NCI-H1417 (cell line): ENCODE measurements at places on chromosomes 2 and 18.

DNA sequence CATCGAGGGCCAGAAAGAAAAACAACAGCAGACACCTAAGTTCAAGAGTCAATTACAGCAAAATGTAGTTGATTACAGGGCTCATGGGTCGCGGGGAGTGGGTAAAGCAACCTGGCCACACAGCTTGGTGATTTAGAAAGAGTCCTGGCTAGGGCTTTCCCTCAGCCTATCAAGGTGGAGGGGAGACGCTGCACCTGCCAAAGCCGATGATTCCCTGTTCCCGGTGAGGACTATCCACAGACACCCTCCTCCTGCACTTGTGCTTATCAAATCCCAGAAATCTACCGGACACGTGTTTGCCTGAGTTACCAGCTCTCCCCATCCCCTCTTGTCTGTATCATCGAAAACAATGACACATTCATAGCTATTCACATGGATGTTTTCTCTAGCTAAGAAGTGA is 7.0 kb upstream of the SOX11 start:
- DNase-seq = peak; percentile 88

DNA sequence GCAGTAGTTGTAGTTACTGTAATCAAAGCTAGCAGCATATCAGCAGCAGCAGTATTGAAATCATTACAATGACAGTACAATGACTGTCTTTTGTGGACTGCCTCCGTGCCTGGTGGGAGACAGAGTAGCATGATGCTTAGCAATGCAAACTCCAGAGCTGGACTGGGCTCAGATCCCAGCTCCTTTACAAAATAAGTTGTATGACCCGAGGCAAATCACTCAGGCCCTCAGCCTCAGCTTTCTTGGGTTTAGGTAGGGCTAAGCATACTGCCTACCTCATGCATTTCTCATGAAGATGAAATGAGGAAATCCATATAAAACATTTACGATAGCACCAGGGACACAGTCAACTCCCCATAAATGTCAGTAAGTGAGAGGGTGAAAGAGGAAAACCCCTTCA is 170.7 kb downstream of the TTC32 start:
- DNase-seq = no peak

GRCh38 chr2:113111823-113112287 is 15.5 kb upstream of the IL1RN start:
- DNase-seq = no peak

DNA sequence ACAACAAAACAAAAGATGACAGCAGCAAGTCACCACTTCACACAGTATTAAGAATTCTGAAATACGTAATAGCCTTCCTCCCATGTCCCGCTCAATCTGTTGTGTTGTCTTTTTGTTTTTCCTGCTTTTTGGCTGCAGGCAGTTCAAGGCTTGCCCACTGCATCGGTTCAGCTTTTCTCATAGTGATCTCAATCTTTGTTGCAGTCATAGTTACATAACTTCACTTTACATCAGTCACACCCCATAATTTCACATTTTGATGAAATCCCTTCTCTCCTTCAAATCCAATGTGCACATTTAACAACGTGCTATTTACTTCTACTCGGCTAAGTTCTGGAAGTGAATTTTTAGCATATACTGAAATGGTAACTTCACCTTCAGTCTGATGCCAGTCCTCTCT is 33.8 kb upstream of the HAAO start:
- no peak for DNase-seq

DNA sequence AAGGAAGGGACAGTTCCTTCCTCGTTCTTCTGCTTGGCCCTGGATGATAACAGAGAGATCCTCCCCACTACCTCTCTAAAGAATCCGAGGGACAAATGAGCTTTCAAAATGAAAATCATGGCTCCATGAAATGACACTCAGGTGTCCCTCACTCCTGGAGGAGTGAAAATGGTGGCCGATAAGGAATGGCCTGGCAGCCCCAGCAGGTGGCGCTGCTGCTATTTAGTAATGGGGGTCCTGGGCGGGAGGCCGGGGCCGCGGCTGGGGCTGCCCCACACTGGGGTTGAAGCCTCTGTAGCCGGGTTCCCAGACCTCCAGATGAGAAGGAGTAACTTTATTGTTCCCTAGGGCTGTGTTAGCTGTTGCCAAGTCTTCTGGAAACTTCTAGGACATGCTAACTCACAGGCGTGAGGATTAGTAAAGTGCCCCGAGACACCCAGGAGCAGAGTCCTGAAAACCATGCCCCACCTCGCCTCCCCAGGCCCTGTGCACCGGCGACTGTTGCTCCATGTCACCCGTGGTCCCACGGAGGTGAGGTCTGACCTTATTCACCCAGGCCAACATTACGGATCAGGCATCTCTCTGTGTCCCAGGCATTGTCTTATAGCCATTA is 138.0 kb downstream of the CTIF start:
- peak; percentile 19 for DNase-seq

GRCh38 chr18:54030434-54030833 is 194.0 kb downstream of the MBD2 start:
- no peak for DNase-seq

DNA sequence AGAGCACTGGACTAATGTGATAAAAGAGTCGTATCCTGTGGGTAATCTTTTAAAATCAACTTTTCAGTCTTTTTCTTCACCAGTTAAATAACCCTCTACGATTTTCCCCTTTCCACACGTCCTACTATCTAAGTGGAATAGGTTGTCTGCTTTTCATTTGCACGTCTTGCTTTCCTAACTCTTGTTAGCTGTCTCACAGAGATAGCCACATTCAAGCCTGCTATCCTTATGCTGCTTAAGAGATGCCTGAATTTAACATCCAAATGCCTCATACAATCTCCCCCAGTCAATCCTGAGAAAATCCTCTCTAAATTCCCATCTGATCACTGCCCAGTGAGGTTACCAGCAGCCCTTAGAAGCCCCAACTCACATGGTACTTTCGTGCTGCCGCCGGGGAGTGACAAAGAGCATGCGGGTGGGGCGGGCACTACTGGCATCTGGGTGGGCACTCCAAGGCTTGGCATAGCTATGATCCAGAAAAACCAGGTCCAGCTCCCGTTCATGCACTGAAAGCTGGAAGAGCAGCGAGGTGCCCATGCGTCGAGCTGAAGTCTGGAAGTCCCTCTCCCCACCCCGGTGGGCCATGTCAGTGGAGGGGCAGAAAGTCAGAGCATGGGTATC is 1.5 kb downstream of the KANSL3 start:
- DNase-seq = no peak
